Esophagus muscularis mucosa (tissue), 4 donors: ENCODE measurements at places on chromosomes 16 and 17. TPM values are rescaled to one million over a fixed set of nuclear protein-coding genes. Genes with fewer than 3 reads are reported as not detected.

PABPN1L gene
- total RNA-seq, result not detected

GRCh38 chr17:66667491-66668030 is 167.4 kb upstream of the CACNG5 start:
- H3K4me3 ChIP-seq, result no peak overlapping the region
- H3K27me3 ChIP-seq, result no peaks in the 10 kb centered on the region
- peaks cover 14% of the 10 kb centered on the region for H3K4me1 ChIP-seq

- no peaks in the 10 kb centered on the region for H3K36me3 ChIP-seq
- DNase-seq, result no peak
- H3K27me3 ChIP-seq, result no peaks in the 10 kb centered on the region
- no peak overlapping the region for H3K4me3 ChIP-seq
- H3K27ac ChIP-seq, result no peak overlapping the region
- no peaks in the 10 kb centered on the region for H3K4me1 ChIP-seq
These were observed 60.3 kb downstream of the FOXL1 start for GRCh38 chr16:86638642-86639041.

- H3K27me3 ChIP-seq, result no peaks in the 10 kb centered on the region
- H3K4me1 ChIP-seq, result peaks cover 28% of the 10 kb centered on the region
- H3K36me3 ChIP-seq, result no peaks in the 10 kb centered on the region
These were observed 44.3 kb downstream of the TBC1D16 start for GRCh38 chr17:79991140-79991923.

- DNase-seq, result no peak
- no peaks in the 10 kb centered on the region for H3K27me3 ChIP-seq
- H3K27ac ChIP-seq, result no peak overlapping the region
- H3K4me3 ChIP-seq, result no peak overlapping the region
- H3K36me3 ChIP-seq, result no peaks in the 10 kb centered on the region
These were observed 688.8 kb upstream of the SALL1 start for GRCh38 chr16:51839727-51840462.
